ENCODE measurements at places on chromosomes 4 and X. TPM values are rescaled to one million over a fixed set of nuclear protein-coding genes. Genes with fewer than 3 reads are reported as not detected.

CFAP47 gene
- total RNA-seq, result not detected

RAB9A gene
- 16.2 TPM for total RNA-seq

TMEM164 gene
- total RNA-seq, result 12.5 TPM

GRCh38 chr4:118398226-118399090, 45.7 kb upstream of the PRSS12 start:
- no peak for DNase-seq

DNA sequence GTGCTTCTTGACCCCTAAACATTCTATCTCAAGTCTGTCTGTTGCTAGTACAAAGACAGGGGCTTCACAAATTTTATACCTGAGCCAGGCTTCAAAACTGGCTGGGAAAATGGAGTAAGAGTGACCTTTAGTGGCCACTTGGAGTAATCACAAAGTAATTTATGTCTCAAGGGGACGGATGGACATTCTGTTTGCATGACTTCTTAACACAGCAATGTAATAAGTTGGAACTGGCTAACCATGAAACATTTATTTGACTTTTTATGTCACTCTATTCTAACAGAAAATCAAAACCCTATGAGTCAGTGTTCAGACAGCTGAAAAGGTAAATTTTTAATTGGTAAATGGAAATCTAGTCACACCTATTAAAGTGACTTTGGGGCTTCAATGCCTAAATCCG, 600.6 kb downstream of the ANKRD50 start:
- DNase-seq, result no peak

GRCh38 chr4:114273238-114273637, 293.8 kb upstream of the ARSJ start:
- DNase-seq, result no peak

- no peak for DNase-seq
These were observed 86.6 kb upstream of the TMEM150C start for GRCh38 chr4:82648356-82648755.

GRCh38 chrX:39152106-39152649, 350.9 kb downstream of the MID1IP1 start:
- no peak for DNase-seq

DNA sequence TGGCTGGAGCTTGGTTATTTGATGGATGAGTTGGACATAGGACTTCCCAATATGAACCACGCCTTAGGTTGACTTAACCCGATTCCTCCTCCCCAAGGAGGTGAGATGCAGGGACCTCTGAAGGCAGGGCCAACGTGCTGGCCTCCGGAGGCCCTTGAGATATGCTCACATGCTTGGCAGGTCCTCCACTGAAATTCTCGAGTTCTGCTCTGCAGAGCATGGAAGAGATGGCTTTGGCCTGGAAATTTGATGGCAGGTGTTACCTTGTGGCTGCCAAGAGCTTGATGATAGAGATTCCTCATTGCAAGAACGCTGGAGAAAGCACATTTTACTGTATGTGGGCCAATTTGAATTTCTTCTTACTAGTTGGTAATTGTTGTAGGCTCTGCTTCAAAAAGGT, 117.4 kb upstream of the LIMCH1 start:
- DNase-seq, result no peak

Measured in posterior vena cava (tissue), 2 donors.